CD4-positive, CD25-positive, alpha-beta regulatory T cell (primary cell): ENCODE measurements at places on chromosomes 2 and 18. TPM values are rescaled to one million over a fixed set of nuclear protein-coding genes. Genes with fewer than 3 reads are reported as not detected.

CD302 gene
- polyA plus RNA-seq: 0.61 TPM

FAM168B gene
- polyA plus RNA-seq: 38.8 TPM

MEIS1 gene
- polyA plus RNA-seq: not detected

ASB18 gene
- polyA plus RNA-seq: not detected

CD8B2 gene
- not detected for polyA plus RNA-seq

HOXD4 gene
- not detected for polyA plus RNA-seq

PDE1A gene
- polyA plus RNA-seq: not detected

LYG1 gene
- polyA plus RNA-seq: not detected

WNT10A gene
- polyA plus RNA-seq: 11.0 TPM

TCF23 gene
- polyA plus RNA-seq: not detected

COL4A3 gene
- not detected for polyA plus RNA-seq

BOK gene
- polyA plus RNA-seq: not detected

ACP1 gene
- polyA plus RNA-seq: 175 TPM

STARD6 gene
- polyA plus RNA-seq: not detected

CNRIP1 gene
- polyA plus RNA-seq: not detected

GKN2 gene
- not detected for polyA plus RNA-seq

NEU2 gene
- not detected for polyA plus RNA-seq

NEUROD1 gene
- polyA plus RNA-seq: not detected

FANCL gene
- polyA plus RNA-seq: 3.9 TPM

HJURP gene
- polyA plus RNA-seq: 0.50 TPM

DNER gene
- not detected for polyA plus RNA-seq

MLPH gene
- not detected for polyA plus RNA-seq

C2orf72 gene
- polyA plus RNA-seq: not detected

PSTPIP2 gene
- 10.3 TPM for polyA plus RNA-seq

ALK gene
- polyA plus RNA-seq: not detected

MARCO gene
- not detected for polyA plus RNA-seq

LYG2 gene
- polyA plus RNA-seq: not detected

ANKRD62 gene
- not detected for polyA plus RNA-seq

LYPD1 gene
- polyA plus RNA-seq: not detected

ASXL3 gene
- polyA plus RNA-seq: not detected

KIF1A gene
- polyA plus RNA-seq: not detected

SPP2 gene
- not detected for polyA plus RNA-seq

DTNA gene
- not detected for polyA plus RNA-seq

DARS1 gene
- polyA plus RNA-seq: 133 TPM

EML4 gene
- polyA plus RNA-seq: 90.1 TPM

G6PC2 gene
- not detected for polyA plus RNA-seq

POMC gene
- 3.9 TPM for polyA plus RNA-seq

FEV gene
- not detected for polyA plus RNA-seq

ACVR1C gene
- 0.44 TPM for polyA plus RNA-seq

DPP10 gene
- not detected for polyA plus RNA-seq

ARHGAP15 gene
- polyA plus RNA-seq: 259 TPM

SLC9A2 gene
- polyA plus RNA-seq: not detected

GKN1 gene
- polyA plus RNA-seq: not detected

RGPD4 gene
- not detected for polyA plus RNA-seq

CYP27C1 gene
- polyA plus RNA-seq: not detected

TUBB8B gene
- polyA plus RNA-seq: not detected

ILKAP gene
- 39.7 TPM for polyA plus RNA-seq
